NCI-H2081 treated with DMSO at 0.1 percent for 48 hours (cell line): ENCODE measurements at places on chromosomes 7 and 10.

DNA sequence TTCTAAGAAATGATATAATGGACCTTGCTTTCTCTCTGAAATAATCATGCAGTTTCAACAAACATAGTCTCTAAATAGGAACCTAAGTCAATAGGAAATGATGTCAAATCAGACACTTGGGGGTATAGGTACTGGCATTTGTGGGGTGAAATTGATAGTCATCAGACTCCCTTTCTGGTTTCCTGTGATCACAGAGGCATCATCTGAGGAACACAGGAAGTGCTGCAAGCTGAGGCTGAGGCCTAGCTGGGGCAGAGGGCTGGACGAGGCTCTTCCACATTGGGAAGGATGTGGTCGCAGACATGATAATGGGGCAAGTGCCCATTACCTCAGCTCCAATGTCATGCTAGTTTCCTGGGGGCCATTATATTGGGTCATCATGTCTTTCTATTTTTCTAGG, 33.5 kb upstream of the TARP start:
- no peak for DNase-seq

DNA sequence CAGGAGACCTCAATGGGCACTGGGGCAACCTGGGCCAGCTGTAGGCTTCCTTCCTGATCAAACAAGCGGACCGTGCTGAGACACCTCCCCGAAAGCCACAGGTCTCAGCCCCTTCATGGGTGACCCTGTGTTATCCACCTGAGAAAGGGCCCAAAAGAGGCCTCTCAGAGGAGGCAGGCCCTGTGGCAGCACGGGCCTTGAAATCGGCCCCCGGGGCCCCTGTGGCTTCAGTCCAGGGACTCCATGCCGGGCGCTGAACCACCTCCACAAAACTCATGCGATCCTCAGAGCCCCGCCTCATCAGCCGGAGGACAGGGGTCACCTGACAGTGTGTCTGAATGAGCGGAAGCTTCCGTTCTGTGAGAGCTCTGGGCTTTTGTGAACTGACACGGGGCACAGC, 307.1 kb downstream of the PAXIP1 start:
- DNase-seq, result no peak

DNA sequence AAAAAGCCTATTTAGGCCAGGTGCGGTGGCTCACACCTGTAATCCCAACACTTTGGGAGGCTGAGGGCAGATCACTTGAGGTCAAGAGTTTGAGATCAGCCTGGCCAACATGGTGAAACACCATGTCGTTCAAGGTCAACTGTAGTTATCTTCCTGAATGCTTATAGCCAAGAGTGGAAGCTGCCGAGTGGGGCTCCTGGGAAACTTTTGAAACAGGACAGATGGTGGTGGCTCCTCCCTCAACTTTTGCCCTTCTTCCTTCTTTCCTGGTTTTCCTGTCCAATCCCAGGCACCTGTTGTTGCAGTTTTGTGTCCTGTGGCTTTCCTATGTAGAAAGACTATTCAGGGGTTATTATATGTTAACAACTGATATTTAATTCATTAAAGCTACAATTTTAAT, 8.7 kb upstream of the PPIA start:
- DNase-seq, result no peak

DNA sequence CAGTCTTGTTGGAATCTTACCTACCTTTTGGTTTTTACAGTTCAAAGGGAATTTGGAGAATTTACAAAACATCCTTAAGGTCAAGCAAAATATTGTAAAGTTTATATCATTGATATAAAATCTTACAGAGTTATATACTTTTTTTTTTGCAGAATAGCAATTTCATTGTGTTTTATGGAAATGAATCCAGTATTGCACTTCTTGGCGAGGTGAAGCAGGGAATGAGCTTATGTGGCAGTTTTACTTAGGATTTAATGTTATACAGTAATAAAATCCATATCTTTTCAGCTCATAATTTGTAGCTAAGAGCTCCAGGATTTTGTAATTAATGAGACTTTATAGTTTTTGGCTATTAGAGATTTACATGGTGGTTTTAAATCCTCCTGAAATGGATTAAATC, 5.0 kb downstream of the PRKAR2B start:
- no peak for DNase-seq

- no peak for DNase-seq
These were observed 6.8 kb upstream of the CSTF2T start for GRCh38 chr10:51706225-51706624.

GRCh38 chr7:66664590-66665293, 36.1 kb downstream of the KCTD7 start:
- no peak for DNase-seq

DNA sequence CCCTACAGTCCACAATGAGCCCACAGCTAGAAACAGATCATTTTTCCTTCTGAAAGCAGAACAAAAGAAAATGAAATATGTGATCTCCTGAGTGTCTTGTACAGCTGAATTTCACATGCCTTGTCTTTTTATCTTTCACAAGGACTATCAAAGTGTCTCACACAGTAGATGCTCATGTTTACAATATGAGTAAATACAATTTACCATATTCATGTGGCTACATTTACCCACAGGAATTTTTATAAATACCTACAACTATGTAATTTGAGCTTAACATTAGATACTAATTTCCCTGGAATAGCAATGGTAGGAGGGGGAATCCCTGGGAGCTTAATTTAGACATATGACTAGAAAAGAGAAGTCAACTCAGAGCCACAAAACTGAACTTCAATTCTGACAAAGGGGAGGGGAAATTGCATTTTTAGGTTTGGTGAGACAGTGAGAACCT, 186.2 kb downstream of the MACC1 start:
- no peak for DNase-seq

- no peak for DNase-seq
These were observed 51.1 kb downstream of the TET1 start for GRCh38 chr10:68611227-68611626.

DNA sequence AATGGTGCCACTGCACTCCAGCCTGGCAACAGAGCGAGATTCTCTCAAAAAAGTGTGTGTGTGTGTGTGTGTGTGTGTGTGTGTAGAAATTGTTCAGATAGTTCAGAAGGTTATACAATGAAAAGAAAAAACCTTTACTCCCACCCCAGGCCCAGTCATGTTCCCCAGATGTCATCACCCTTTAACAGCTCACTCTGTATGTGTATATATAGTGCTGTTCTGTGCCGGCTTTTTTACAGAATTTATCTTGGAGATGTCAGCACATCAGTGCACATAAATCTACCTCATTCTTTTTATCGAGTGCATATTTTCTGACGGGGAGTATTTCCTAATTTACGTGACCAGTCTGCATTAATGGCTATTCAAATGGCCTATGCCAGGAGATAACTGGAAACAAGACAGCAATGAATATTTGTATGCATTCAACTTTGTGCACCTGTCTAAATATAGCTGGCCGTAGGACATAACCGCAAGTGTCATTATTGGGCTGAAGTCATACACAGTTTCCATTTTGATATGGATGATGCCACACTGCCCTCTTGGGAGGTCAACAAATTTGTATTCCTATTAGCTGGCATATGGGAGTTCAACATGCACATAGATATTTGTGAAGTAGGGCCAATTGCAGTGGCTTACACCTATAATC, 11.7 kb downstream of the NIPSNAP2 start:
- DNase-seq, result no peak

DNA sequence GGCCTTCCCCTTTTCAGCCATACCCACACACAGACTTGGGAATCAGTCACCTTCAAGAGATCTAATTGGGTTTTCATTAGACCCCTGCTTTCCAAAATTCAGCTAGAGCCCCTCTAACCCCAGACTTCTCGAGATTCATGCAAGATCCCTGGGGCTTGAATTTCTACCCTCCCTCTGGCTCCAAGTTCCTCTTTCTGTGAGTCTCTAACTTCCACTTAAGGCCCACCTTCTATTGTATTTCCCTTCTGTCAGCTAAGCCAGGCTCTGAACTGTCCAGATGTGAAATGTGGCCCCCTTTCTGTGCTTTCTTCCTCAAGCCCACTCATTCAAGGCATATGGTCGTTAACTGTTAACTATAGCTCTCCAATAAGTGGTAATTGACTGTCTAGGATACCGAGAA, 132.2 kb downstream of the ZNF365 start:
- no peak for DNase-seq

- peak; percentile 28 for DNase-seq
These were observed 24.0 kb upstream of the ACTR3B start for GRCh38 chr7:152735443-152736004.

DNA sequence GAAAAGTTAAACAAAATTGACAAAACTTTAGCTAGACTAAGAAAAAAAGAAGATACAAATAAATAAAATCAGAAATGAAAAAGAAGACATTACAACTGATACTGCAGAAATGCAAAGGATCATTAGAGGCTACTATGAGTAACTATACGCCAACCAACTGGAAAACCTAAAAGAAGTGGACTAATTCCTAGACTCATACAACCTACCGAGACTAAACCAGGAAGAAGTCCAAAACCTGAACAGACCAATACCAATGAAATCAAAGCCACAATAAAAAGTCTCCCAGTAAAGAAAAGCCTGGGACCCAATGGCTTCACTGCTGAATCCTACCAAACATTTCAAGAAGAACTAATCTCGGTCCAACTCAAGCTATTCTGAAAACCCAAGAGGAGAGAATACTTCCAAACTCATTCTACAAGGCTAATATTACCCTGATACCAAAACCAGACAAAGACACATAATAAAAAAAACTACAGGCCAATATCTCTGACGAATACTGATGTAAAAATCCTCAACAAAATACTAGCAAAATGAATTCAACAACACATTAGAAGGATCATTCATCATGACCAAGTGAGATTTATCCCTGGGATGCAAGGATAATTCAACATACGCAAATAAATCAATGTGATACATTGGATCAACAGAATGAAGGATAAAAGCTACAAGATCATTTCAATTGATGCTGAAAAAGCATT, 20.3 kb downstream of the ELAPOR2 start:
- no peak for DNase-seq

DNA sequence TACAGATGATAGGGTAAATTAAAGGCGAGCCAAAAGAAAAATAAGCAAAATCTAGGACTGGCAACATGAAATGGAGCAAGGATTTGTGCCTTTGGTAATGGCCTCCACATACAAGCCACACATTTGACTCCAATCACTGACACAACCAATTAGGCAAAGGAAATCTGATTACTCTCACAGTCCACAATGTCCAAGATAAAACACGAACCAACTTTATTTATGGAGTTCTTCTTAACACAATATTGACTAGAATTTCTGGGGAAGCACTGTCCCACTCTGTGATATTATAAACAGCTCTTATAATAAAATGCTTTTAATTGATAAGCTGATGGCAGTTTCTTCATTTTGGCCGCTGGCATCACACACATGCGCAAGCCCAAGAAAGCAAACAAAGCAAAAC, 334.2 kb downstream of the ABCA13 start:
- DNase-seq, result no peak

GRCh38 chr7:84191261-84191660, 3.3 kb downstream of the SEMA3A start:
- no peak for DNase-seq

DNA sequence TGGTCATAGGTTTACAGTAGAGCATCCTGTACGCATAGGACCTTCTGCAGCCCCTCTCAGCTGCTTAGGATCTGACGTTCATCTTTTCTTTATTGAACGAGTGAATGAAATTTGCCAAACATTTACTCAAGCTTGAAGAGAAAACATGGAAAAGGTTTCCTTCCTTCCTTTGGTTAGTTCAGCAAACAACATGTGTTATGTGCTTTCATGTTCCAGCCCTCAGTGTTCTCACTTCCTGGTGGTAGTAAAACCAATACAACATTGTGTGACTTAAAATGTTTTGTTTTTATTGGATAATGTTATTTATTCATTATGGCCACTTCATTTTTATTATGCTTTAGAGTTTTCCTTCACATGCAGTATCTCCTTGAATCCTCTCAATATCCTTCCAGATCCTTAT, 1.4 kb upstream of the CDCA7L start:
- no peak for DNase-seq

DNA sequence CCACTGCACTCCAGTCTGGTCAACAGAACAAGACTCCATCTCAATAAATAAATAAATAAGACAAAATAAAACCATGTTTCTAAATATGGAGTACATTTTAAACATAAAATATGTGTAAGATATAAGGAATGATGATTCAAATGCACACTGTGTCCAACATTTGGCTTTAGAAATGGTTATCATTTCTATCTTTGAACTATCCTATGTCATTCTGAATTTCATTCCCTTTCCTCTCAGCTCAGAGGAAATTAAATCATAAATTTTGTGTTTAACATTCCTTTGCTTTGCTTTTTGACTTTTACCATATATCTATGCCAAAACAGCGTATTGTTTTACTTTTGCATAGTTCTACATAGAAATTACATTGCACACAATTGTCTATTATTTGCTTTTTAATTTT, 130.9 kb downstream of the GNAT3 start:
- DNase-seq, result no peak
